Activated T-helper 1 cell treated with anti-CD3 and anti-CD28 coated beads, Interleukin-2, amount 50 U/mL, for 16 hours (primary cell): ENCODE measurements at places on chromosomes 16 and 17.
A peak's percentile ranks its signal among the peaks of the same experiment; 100 is the strongest.

- no peak for DNase-seq
Measured at GRCh38 chr17:41360296-41360995, 9.2 kb downstream of the KRT33B start.

- no peak for DNase-seq
Measured at GRCh38 chr17:4479340-4479981, 19.2 kb upstream of the SPNS2 start.

GRCh38 chr16:88591577-88592021, 21.4 kb downstream of the ZC3H18 start:
- no peak for DNase-seq

- DNase-seq: no peak
Measured at GRCh38 chr17:45369421-45369820, 52.6 kb upstream of the MAP3K14 start.

GRCh38 chr17:65366102-65366844, 195.2 kb downstream of the AXIN2 start:
- peak; percentile 26 for DNase-seq

- DNase-seq: no peak
Measured at GRCh38 chr17:33435721-33436301, 142.7 kb upstream of the ASIC2 start.

DNA sequence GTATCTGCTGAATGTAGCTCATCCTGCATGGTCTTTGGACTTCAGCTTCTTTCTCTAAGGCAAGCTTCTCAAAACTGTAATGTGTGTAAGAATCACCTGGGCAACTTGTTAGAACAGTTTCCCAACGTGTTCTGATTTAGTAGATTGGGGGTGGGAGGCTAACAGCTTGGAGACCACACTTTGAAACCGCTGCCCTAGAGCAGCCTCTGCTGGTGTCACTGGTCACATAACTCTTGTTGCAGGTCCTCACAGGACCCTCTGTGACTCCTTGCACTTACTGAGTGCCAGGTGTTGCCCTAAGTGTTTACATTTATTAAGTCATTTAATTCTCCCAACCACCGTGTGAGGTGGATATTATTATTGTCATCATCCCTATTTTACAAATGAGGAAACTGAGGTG, 9.9 kb downstream of the SLC35G3 start:
- no peak for DNase-seq

- DNase-seq: no peak
Measured at GRCh38 chr17:37695726-37696125, 49.1 kb downstream of the HNF1B start.

GRCh38 chr17:19292377-19292711, 55.2 kb downstream of the EPN2 start:
- DNase-seq: no peak

GRCh38 chr17:71371809-71372208, 749.0 kb upstream of the SOX9 start:
- no peak for DNase-seq

DNA sequence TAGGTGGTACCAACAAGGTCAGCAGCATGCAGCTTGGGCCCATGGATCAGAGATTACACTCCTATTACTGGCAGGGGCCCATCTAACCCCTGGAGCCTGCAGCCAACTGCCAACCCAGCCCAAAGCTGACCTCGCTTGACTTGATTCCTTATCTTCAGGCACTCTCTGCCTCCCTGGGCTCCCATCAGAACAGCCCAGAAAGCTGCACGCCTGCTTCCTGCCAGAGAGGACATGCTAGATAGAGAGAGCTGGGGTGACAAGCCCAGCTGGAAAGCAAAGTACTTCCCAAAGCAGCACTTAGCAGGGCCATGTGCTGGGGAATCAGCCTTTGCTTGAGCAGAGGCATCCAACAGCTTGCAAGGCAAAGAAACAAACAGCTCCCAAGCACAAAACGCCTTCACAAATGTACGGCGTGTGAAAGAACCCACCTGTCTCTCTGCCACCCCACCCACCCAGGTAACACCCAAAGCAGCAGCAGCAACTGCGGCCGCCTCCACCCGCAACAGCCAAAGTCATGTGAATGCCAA, 74.2 kb upstream of the NLK start:
- no peak for DNase-seq

DNA sequence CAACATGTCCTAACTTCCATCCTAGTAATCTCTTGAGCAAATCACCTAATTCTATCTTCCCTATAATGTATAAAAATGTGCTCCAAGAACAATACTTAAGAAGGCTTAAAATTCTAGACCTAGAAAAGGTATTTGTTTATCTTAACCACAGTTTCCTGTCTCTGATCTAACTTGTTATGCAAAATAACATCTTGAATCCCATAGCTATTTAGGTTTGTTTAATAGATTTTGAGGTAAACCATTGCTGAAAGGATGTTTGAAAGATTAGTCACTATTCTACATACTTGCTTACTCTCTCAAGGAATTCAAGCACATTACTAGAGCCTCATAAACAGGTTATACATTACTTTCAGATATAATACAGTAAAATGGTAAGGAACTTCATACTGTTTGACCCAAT, 13.0 kb downstream of the CA10 start:
- no peak for DNase-seq

- no peak for DNase-seq
Measured at GRCh38 chr17:36784633-36785032, 152.6 kb upstream of the LHX1 start.

DNA sequence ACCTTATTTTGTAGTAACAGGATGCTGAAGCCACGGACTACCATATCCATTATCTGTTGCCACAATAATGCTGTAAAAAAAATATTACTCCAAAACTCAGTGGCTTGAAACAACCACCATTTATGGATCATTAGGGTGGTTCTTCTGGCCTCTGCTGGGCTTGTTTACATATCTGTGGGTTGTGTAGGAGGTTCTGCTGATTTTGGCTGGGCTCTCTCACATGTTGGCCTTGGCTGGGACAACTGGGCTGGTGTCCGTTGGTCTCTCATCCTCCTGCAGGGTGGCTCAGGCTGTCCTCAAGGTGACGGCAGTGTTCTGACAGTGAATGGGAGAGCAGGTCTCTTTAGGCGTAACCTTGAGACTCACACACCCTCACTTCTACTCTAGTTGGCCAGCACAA, 76.0 kb downstream of the GPR139 start:
- no peak for DNase-seq

DNA sequence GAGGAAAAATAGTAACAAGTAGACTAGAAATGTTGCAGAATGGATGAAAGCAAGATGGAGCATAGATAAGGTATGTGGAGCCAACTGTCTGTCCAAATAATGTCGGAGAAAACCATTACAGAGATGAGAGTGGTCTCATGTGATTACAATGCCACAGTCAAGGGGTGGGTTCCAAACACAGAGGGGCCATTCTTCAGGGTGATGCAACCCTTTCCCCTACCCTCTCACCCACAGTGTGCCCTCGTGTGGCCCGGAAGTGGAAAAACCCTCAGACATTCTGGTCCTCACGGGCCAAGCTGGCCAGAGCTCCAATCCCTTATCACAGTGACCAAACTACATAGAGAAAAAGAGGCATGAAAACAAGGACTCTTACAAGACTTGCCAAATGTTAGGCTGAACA, 17.7 kb upstream of the HS3ST3A1 start:
- DNase-seq: no peak

- no peak for DNase-seq
Measured at GRCh38 chr17:69552986-69553667, 138.6 kb downstream of the MAP2K6 start.

GRCh38 chr16:56936491-56936890, 4.5 kb downstream of the HERPUD1 start:
- no peak for DNase-seq

DNA sequence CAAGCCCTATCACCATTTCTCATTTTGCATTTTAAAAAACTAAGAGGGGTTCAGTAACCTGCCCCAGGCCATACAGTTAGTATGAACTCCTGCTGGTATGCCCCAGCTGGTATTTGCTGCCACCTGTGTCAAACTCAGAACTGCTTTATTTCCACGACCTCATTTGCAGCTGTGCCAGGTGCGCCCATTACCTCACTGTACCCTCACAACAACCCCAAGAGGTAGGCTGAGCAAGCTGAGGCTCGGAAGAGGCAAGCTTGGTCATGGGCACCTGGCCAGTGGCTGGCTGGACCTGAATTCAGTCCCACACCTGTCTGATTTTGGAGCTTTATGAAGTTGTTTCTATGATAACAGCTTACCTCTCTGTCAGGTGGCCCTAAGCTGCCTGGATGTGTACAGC, 7.6 kb downstream of the EPN2 start:
- DNase-seq: no peak

DNA sequence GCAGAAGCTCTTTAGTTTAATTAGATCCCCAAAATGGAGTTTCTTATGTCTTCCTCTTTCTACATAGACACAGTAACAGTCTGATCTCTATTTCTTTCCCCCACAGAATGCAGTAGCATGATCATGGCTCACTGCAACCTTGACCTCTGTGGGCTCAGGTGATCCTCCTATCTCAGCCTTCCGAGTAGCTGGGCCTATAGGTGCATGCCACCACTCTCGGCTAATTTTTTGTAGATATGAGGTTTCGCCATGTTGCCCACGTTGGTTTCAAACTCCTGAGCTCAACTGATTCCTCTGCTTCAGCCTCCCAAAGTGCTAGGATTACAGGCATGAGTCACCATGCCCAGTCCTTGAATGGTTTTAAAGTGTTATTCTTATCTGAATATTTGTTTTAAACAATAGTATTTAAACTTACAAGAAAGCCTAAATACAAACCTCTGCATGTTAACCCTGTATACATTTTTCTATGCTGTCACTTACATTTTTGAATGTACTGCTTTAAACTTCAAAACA, 120.6 kb downstream of the GOSR1 start:
- DNase-seq: no peak

- DNase-seq: no peak
Measured at GRCh38 chr16:1746693-1747195, 24.6 kb downstream of the NME3 start.

GRCh38 chr17:79761894-79762589, 15.9 kb upstream of the CBX2 start:
- no peak for DNase-seq

GRCh38 chr17:7315570-7316235, 543 bp upstream of the GPS2 start:
- DNase-seq: no peak

DNA sequence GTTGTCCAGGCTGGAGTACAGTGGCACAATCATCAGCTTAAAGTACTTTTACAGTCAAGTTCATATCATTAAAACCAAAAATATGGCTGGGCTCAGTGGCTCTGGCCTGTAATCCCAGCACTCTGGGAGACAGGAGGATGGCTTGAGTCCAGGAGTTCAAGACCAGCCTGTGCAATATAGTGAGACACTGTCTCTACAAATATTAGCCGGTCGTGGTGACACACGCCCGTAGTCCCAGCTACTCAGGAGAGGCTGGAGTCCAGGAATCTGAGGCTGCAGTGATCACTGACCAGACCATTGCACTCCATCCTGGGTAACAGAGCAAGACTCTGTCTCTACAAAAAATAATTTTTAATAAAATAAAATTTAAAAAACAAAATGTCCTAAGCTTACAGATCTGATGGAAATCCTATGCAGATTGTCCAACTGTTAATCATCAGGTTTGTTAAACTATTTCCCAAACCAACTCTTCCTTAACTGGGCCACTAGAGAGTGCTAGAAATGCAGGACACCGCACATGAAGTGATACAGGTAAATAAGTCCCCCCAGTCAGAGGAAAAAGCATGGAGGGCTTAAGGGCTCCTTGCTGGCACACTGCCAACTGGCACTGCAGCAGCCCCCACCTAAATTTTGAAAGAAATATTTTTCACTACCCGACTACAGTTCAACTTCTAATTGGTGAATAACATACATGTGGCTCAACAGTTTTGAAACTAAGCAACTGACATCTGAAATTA, 2.8 kb downstream of the USP22 start:
- no peak for DNase-seq

DNA sequence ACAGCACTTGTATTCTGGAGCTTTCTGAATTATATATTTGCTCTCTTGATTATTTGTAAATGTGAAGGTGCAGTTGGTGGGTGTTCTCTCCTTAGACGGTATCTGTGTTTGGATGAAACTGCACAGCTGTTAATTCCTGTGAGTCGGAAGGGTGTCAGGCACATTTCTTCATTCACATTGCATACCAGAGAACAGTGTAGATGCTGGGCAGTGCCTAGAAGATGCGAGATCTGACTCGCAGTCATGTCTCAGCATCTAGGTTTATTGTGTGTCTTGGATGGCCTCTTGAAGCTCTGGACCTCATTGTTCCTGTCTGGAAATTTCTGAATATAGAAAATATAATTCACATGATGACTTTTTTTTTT, 61.2 kb downstream of the CLEC16A start:
- DNase-seq: no peak

- no peak for DNase-seq
Measured at GRCh38 chr17:17353625-17354484, 50.7 kb downstream of the NT5M start.

DNA sequence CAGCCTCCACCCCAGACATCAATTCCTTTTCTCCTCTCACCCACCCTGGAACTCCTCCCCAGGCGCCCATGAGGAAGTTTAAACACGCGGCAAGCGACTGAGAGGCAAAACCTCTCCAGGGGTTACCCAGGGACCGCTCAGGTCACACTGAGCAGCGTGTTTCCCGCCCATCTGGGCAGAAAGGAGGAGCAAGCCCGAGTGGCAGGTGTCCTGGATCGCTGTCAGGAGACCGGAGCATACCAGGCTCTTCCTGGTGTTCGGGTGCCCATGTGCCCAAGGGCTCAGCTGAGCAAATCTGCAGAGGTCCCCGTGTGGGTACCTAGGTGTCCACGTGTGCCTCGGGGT, 491 bp downstream of the SLC25A19 start:
- no peak for DNase-seq

- no peak for DNase-seq
Measured at GRCh38 chr17:31527606-31528005, 136.1 kb downstream of the RAB11FIP4 start.

DNA sequence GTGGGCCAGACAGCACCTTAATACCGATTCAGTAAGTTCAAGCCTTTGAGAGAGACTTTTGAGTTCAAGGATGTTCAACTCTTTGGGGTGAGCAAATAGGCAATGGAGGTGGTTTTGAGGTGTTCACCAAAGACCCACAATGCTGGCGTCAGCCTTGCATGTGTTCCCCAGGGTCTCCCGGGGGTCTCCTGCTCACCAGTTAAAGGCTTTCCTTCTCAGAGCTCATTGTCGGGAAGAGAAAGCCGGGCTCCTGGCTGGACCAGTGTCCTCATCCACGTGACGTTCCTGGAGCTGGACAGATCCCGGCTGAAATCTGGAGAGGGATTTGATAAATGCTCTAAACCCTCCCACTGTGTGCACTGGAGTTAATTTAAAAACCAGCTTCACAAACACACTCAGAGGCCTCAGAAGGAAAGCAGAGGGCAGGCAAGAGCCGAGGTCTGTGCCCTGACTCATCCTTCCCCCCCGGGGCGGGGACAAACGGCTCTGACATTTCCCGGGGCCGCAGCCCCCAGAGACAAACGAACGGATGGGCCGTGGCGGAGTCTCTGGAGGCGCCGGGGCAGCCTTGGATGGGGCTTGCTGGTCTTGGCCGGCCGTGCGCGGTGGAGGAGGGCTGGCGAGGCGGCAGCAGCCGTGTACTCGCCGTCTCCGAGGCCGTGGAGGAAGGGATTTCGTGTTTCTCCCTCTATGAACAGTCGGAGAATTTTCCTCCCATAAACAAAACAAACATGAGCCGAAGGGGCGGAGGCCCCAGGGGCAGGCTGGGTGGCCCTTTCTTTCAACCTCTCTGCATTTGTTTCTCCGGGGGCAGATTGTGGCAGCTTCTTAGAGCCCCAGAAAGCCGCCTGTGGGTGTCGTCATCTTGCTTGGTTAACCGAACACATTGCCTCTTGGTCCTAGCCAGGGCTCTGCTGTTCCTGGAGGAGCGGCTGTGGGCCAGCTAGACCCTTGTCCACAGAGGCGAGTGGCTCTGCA, 94.2 kb downstream of the NTN1 start:
- DNase-seq: no peak
